Brain pericyte (primary cell): ENCODE measurements at places on chromosomes 13 and 19.

DNA sequence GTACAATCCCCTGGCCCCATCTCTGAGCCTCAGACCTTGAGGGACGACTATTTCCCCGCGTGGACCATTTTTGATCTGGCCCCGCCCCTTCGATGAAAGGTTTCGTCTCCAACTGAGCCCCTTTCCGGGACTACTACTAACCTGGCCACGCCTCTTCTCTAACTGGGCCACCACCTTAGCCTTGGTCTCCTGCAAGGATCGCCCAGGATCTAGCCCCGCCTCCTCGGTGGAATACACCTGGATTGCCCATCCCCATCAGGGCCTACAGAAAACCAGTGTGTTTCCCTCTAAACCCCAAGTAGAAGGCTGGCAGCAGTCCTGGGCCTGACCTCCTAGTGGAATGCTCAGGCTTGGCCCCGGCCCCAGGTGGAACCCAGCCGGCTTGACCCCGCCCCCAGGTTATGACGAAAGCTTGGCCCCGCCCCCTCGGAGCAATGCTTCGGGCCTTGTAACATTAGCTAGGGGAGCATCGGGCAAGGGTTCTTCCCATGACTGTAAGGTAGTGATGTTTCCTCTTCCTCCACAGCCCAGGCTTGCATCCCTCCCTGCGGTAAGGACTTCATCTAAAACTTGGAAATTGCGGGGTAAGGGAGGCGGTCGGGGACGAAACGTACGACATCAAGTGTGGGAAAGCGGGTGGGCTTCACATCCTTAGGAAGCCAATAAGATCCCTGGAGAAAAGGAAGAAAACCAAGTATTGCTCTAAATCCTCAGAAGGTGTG lies 9.1 kb downstream of the SPACA6 start:
- DNase-seq, result no peak

DNA sequence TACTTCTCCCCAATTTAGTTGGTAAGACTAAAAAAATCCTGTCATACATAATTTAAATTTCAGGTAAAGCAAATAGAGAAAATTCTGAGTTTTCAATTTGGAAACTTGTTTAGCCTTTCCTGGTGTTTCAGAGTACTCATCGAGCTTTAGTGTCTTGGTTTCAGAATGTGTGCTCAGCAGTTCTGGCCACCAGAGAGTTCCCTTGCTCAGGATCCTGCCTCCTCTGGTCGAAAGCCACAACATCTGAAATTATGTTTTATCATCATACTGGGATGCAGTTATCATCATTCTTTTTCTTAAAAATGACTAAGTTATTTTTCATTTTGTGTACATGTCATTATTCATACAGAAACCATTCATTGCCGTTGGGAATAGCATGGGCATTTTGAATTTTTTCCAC lies 263.2 kb upstream of the SPRY2 start:
- no peak for DNase-seq

DNA sequence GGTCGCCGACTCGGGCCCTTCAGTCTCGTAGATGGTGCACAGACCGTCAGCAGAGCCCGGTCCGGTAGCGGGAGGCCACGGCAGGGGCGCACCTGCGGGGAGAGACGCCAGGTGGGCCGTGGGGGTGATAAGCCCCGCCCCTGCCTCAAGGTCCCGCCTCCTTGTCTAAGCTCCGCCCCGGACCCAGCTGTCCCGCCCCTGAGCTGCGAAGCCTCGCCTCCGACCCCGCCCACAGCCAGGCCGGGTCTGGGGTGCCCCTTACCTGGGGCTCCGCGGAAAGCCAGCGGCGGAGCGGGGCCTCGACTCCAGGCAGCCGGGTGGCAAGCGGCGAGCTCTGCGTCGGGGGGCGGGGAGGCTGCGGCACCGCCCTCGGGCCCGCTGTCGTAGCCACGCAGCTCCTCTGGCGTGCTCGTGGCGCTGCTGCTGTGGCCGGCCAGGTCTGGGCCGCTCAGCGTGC lies 4.7 kb downstream of the PRR36 start:
- no peak for DNase-seq

DNA sequence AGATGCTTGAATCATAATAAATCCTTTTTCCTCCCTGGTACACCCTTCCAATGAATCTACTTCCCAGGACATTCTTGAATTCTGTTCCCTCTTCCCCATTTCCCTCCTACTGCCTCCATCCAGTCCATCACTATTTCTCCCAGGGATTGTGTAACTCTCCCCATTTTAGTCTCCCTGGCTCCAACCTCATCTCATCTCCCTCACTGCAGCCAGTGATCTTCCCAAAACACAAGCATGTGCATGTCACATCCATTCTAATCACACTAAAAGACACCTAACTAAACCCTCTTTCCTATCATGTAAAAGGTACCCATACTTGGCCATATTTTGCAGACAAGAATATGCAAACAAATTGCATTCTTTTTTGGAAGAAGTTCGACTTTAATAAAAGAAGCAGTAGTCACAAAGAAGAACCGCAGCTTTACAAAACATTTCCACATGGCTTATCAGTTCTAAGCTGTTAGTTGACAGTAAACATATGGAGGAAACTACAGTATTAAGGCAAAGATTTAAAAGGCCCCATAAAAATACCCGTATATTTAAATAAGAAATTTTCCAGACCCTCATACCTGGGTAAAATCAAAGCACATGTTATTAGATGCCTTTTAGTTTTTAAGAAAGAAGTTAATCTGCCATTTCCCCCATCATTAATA lies 111.0 kb downstream of the KCTD12 start:
- DNase-seq, result no peak

DNA sequence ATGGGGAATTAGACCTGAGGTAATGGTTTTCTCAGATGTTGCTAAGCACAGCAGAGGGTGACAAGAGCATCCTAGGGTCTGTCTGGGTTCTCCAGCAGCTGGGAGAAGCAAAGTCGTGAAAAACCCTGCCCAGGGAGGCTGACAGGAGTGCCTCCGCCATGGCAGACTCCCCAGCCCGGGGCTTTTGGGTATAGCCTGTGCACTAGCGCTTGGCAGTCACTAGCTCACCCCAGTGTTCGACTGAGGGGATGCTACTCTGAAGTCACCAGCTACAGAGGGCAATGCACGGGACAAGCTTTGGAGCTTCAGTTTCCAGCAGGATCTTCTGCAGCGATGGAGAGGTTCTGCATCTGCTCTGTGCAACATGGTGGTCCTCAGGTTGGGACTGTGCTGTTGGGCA lies 87.5 kb downstream of the ING1 start:
- DNase-seq, result no peak

DNA sequence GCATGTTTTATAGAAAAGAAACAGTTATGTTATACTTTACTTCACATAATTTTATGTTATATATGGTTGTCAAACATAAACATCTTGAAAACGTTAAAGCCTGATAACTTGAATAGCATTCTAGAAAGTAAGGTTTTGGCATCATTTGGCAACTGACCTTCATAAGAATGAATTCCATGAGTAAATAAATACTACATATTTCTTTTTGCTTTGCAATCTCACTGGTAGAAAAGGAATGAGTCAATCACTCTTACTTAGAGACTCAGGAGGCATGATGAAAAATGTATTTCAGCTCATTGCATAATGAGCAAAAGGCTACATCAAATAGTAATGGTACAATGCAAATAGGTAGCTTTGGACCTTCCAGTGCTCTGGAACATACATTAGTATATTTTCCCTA lies 1381.9 kb downstream of the EFNB2 start:
- DNase-seq, result no peak

DNA sequence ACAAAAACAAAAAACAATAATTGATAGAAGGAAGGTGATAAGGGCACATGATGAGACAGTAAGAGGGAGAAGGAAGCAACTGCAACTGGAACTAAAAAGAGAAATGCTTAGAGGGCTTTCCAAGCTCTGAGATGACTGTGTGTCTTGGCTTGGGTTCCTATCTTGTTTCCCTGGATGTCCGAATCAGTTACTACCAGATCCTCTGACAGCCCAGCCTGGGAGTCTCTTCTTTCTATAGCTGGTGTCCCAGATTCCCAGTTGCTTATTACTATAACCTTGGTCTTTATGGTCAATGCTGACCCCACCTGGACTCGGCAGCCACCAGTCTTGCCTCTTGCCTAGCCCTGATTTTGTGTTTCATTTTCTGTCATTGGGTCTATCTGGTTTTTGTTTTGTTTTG lies 116.4 kb downstream of the RFC3 start:
- DNase-seq, result no peak
